ENCODE measurements at places on chromosomes 11 and 22. TPM values are rescaled to one million over a fixed set of nuclear protein-coding genes. Genes with fewer than 3 reads are reported as not detected.

- DNase-seq, result no peak
Observed at GRCh38 chr11:93623179-93623578, 38.3 kb upstream of the CEP295 start.

Gene TNNT3
- total RNA-seq, result 19.2 TPM

GRCh38 chr22:37484480-37485394, 1.4 kb downstream of the MFNG start:
- DNase-seq, result peak; percentile 85

Gene THY1
- not detected for total RNA-seq

Gene ACRV1
- not detected for total RNA-seq

Measured in CD8-positive, alpha-beta T cell (primary cell).